ENCODE measurements at places on chromosomes 6 and 20.

DNA sequence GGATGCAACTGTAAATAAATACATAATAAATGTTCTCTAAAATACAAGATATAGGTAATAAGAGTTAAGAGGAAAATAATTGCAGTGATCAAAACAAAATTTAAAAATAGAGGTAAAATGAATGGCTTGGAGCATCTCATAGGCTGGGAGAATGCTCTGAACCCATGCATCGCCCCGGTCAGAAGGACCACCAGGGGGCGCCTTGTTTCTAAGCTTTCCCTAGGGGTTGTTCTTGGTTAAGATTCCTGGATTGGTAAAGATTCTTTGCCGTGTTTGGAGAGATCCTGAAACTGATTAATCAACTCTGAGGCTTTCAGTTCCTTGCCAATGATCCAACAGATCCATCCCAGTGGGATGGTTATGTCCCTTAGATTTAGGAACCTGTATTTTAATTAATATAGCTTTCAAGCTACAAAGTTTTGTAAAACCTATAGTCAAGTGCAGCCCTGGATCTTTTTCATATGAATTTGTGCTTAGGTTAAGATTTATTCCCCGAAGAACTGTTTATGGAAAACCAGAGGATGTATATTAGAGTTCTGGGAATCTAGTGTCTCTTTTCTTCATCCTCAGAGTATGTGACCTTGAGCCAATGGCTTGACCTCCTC is 45.3 kb upstream of the PRELID3B start:
- DNase-seq, result peak; percentile 33

GRCh38 chr6:140478631-140479030 is 1104.2 kb upstream of the CITED2 start:
- no peak for DNase-seq

DNA sequence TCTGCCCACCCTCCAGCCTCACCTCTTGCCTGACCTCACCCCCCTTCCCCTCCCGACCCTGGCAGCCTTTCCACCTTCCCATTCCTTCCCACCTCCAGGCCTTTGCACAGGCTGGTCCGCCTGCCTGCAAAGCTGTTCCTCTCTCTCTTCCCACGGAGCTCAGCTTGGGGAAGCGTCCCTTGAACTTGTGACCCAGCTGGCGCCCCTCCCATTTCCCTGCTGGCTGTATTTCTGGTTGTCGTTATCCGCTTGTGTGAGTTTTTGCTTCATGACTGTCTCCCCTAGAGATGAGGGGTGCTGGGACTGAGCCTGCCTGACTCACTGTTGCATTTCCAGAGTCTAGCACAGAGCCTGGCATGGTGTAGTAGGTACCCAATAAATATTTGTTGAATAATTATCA is 32.5 kb downstream of the VSTM2L start:
- no peak for DNase-seq

DNA sequence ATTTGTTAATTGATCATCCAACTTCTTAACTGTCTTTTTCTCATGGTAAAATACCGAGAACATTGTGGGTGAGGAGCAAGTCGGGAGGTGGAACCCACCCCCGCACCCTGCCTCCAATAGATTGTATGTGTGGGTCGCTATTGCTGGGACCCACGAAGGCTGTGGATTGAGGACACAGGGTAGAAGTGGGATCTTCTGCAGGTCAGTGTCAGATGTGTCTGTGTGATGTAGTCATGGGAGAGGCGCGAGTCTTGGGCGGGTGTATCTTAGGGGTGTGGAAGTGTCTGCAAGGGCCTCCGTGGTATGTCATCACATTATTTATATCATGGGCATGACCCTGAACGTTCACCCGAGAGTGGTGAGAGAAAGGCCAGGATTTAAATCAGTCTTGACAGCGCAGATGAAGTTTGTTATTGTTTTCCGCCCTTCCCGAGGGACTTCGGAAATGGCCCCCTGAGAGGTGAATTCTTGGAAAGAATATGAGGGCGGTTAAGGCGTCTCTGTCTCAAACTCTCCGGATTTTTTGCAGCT is 472 bp upstream of the PAQR8 start:
- DNase-seq, result no peak

GRCh38 chr6:135411339-135411738 is 86.2 kb downstream of the AHI1 start:
- DNase-seq, result no peak

DNA sequence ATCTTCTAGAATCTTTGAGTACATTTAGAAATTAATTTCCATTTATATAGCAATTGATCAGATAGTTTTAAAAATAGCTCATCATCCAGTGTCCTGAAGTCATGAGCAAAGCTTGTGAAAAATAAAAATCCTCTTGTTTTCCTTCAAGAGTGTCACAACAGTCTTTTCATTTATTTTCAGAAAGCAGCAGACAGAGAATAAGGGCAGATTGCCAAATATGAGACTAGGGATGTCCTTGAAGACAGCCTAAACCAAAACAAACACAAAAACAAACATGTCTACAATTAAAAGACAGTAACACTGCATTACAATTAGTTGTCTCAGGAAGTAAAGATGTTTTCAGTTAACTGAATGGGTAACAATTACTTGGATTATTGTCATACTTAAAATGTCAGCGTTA is 682.8 kb downstream of the TFAP2A start:
- DNase-seq, result no peak

DNA sequence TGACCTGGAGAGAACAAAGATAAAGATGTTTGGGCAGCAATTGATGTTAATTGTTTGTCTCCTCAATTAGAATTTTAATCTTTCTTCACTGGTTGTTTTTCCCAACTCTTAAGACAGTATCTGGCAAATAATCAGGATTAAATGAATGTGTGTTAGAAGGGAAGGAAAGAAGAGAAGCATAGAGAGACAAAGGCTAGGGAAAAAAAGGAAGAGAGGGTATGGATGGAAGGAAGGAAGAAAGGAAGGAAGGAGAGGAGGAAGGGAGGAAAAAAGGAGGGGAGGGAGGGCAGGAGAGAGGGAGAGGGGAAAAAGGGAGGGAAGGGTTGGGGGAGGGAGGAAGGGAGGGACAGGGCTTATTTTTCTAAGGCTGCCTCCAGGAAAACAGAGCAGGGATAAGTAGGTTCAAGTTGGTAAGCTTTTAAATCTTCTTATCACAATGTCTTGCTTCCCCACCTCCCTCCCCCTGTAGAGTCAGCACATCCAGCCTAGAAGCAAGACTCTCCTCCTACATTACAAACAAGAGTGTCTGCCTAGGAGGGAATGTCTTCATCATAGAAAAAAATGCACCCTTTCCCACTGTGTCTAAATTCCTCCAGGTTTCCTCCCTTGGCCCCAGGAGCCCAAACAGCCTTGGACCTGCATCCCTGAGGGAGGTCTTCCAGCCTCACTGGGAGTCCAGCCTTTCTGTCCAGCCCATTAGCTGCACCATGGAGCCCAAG is 447.8 kb upstream of the JARID2 start:
- DNase-seq, result no peak

GRCh38 chr20:46688151-46689081 is 828 bp downstream of the TP53RK start:
- DNase-seq, result no peak

- DNase-seq, result no peak
Observed at GRCh38 chr6:102389994-102390393, 996.5 kb downstream of the GRIK2 start.

DNA sequence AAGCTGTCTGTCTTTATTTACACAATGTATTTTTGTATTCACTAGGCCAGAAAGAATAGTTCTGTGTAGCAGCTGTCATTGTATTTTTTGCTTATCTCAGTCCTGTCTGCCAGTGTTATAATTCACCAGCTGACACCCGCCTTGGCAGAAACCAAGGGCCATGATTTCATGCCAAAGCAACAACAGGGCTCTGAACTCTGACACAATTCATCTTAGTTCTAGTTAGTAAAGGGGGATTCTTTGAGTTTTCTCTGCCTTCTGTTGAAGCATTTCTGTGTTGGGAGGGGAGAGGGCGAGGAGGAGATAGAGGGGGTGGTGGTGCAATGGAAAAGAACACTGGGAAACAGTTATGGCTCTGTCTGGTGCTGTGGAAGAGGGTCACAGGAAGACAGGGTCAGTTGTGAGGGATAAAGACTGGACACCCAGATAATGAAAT is 684.6 kb upstream of the MARCKS start:
- DNase-seq, result no peak

DNA sequence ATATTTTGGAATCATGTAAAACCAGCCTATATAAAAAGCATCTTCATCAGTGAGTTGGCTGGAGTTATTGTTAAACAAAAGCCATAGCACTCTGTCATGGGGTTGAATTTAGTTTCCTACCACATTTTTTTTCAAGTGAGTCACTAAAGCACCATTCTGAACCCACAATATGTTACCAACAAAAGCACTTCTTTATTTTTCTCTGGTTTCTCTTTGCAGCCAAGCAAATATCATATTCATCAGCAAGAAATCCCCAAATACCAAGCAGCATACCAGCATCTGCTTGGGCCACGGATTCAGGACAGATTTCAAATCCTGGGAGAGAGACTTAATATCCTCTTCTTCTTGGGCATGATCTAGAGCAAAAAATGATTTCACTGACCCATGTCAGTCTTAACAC is 441.4 kb downstream of the BCKDHB start:
- no peak for DNase-seq

DNA sequence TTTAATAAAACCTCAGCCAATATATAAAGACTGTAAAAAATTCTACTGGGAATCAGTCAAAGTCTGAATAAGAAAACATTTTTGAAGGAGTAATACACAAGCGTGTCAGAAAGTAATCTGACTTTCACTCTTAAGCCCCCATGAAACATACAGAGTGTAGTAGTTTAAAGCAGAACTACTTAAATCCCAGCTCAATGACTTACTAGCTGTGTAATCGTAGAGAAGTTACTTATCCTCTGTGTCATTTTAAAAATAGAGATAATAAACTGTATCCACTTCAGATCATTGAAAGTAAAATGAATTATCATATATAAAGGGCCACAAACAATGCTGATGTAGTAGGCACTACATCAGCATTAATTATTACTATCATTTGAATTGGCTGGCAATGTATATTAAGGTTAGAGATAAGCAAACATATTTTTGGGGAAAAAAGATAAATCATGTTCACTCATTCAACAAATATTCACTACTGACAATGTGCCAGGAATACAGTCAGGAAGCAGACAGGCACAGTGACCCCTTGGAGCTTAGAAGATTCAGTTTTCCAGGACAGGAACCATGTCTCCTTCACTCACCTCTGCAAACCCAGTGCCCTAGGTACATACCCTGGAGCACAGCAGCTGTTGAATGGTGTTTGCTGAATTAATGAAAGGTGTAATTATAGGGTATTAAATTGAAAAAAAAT is 14.4 kb downstream of the REPS1 start:
- no peak for DNase-seq

DNA sequence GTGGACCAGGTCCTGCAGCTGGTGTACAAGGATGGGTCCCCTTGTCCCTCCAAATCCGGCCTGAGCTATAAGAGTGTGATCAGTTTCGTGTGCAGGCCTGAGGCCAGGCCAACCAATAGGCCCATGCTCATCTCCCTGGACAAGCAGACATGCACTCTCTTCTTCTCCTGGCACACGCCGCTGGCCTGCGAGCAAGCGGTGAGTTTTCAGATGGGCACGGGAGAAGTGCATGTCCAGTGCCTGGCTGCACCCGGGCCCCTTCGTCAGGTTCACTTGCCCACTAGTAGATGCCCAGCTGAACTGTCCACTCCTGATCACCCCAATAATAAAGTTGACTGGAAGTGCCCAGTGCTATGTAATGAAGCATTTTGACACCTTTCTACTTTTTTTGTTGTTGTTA is 48.3 kb upstream of the SLC22A1 start:
- DNase-seq, result no peak

DNA sequence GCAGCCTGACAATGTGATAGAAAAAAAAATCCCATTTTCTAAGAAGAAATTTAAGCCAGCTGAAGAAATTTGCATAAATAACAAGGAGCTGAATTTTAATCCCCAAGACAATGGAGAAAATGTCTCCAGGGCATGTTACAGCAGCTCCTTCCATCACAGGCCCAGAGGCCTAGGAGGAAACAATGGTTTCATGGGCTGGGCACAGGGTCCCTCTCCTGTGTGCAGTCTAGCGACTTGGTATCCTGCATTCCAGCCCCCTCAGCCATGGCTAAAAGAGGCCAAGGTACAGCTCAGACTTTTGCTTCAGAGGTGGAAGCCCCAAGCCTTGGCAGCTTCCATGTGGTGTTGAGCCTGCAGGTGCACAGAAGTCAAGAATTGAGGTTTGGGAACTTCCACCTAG is 73.1 kb downstream of the C6orf118 start:
- DNase-seq, result no peak

DNA sequence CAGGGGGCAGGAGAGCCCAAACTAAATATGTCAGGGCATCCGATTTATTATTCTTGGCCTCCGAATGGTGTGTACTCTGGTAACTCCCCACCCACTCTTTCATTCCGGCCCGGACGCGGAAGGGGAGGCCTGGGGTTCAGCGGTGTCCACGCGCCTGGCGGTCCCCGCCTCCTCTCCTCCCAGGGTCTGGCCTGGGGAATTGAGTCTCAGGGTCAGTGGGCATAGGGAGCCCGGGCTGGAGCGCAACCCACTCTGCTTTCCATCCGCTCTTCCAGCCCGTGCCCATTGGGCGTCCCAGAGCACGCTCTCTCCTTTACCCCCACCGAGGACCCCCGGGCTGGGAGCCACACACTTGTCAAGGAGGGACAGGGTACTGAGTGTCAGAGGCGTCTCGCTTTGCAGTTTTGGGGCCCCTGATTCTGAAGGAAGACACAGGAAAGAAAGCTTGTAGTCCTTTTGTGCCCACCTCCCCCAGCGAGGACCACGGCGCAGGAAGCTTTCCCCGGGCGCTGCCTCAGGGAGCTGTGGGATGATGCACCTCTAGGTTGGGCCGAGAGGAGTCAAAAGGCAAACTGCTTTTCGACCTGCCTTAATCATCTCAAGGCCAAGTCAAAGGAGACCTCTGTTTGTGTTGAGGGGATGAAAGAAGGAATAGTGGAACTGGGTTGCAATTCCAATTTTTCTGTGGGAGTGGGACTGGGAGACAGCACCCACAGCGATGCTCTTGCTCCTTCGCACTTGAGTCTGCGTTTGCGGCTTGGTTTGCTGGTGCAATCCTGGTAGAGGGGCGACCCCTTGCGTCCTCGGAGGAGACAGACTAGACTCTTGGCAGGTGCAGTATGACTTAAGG is 2.5 kb downstream of the RSPO3 start:
- peak; percentile 57 for DNase-seq

GRCh38 chr6:6218759-6219085 is 101.7 kb downstream of the F13A1 start:
- no peak for DNase-seq

DNA sequence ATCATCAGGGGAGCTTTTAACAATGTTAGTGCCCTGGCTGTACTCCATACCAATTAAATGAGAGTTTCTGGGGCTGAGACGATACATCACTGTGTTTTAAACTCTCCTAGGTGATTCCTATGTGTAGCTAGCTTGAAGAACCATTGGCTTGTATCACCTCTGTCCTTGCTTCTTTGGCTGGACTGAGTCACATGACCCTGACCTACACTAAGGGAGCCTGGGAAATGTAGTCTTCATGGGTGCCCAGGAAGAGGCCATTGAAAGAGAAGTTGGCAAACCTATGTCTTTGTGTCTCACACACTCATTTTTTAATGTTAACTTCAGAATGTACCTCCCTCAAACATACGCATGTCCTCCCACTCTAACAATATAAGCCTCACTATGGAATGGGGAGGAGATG is 506.6 kb downstream of the DHX35 start:
- no peak for DNase-seq

GRCh38 chr6:87671555-87672029 is 30.4 kb downstream of the AKIRIN2 start:
- DNase-seq, result no peak

GRCh38 chr6:132733814-132734213 is 20.0 kb upstream of the VNN1 start:
- DNase-seq, result no peak

Measured in glomerular endothelial cell (primary cell).